ENCODE measurements at places on chromosomes 16 and 17. TPM values are rescaled to one million over a fixed set of nuclear protein-coding genes. Genes with fewer than 3 reads are reported as not detected.

UMOD gene
- total RNA-seq: not detected

MT1M gene
- 0.54 TPM for total RNA-seq

UNC45B gene
- not detected for total RNA-seq

SLFN13 gene
- total RNA-seq: 1.5 TPM

NFE2L1 gene
- total RNA-seq: 90.9 TPM

CEP295NL gene
- 1.3 TPM for total RNA-seq

OSBPL7 gene
- 5.0 TPM for total RNA-seq

MT1A gene
- 0.43 TPM for total RNA-seq

KLHL10 gene
- total RNA-seq: under 0.01 TPM

SLC35G6 gene
- total RNA-seq: not detected

KRT25 gene
- total RNA-seq: not detected

C17orf107 gene
- 1.1 TPM for total RNA-seq

C17orf78 gene
- not detected for total RNA-seq

LAT gene
- 0.43 TPM for total RNA-seq

TAT gene
- total RNA-seq: not detected

TRIM72 gene
- total RNA-seq: not detected

AURKB gene
- total RNA-seq: 6.2 TPM

CLEC18B gene
- total RNA-seq: not detected

MNT gene
- total RNA-seq: 3.4 TPM

APOBR gene
- total RNA-seq: under 0.01 TPM

CPSF4L gene
- total RNA-seq: not detected

KRTAP16-1 gene
- total RNA-seq: not detected

GALR2 gene
- 0.09 TPM for total RNA-seq

CRYBA1 gene
- total RNA-seq: not detected

TBX6 gene
- 0.26 TPM for total RNA-seq

PALB2 gene
- 6.6 TPM for total RNA-seq

SLC9A5 gene
- 0.34 TPM for total RNA-seq

PRR35 gene
- not detected for total RNA-seq

NSMCE1 gene
- 33.4 TPM for total RNA-seq

ATP1B2 gene
- total RNA-seq: not detected

AOC2 gene
- 0.43 TPM for total RNA-seq

CCL4L2 gene
- not detected for total RNA-seq

Data from dermis lymphatic vessel endothelial cell (primary cell).